ENCODE measurements at places on chromosomes 7 and 10.

- DNase-seq = no peak
Observed at GRCh38 chr7:26216049-26216448, 14.5 kb downstream of the CBX3 start.

GRCh38 chr10:23384364-23384763, 39.8 kb upstream of the C10orf67 start:
- no peak for DNase-seq

GRCh38 chr10:97690133-97690532, 3.1 kb upstream of the AVPI1 start:
- DNase-seq = no peak

- no peak for DNase-seq
Observed at GRCh38 chr10:114271075-114271778, 32.2 kb downstream of the VWA2 start.

- DNase-seq = peak; percentile 100
Observed at GRCh38 chr10:987870-988666, at the start of gene GTPBP4. Gene GTPBP4, plus strand, starts transcription at chr10:988434. Its CDS starts 46 bp downstream, at chr10:988480.

- DNase-seq = no peak
Observed at GRCh38 chr7:101560856-101561255, 68.2 kb downstream of the MYL10 start.

GRCh38 chr7:31051598-31052486, at the start of gene ADCYAP1R1:
Gene ADCYAP1R1, plus strand, starts transcription at chr7:31052308. Its CDS starts 10,957 bp downstream, at chr7:31063265.
- no peak for DNase-seq

DNA sequence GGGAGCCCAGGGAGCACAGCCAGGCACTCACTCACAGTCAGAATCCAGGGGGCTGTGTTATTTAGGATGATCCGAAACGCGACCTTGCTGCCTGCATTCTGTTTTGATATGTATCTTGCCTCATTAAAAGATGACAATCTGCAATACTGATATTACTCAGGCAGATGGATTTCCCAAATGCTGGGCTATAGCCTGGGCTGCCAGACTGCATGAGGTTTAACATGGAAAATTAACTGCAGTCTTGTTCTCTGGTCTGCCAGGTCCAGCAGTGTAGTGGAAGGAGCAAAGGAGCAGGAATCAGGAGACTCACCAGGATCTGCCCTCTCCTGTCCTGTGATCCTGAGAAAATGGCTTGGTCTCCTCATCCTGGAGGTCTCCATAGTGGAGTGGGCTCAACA, 258.1 kb downstream of the PAXIP1 start:
- DNase-seq = no peak

GRCh38 chr10:50387732-50388073, 136.4 kb upstream of the ASAH2 start:
- no peak for DNase-seq

DNA sequence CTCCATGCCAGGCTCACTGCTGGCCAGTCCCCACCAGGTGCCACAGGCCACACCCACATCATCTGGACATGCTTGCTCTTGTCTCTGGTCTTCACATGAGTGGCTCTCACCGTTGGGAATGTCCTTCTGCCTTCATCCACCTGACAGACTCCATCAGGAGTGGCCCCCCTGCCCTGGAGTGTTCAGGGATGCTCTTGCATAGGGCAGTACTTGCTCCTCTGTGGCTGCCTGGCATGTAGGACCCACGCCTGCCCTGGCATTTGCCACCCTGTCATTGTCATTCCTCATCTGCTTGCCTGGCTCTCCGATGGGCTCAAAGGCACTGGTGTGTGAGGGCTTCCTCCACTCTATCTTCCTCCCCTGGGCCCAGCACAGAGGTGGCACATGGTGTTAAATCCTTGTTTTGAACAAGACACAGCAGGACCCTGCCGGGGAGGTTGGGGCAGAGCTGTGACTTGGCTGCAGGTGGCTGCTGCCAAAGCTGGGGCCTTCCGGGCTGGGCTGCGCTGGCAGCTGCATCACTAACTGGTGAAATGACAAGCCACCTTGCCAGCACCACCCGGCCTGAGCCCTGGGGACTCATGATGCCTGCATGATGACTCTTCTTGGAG, 1.8 kb downstream of the SH2D4B start:
- no peak for DNase-seq

DNA sequence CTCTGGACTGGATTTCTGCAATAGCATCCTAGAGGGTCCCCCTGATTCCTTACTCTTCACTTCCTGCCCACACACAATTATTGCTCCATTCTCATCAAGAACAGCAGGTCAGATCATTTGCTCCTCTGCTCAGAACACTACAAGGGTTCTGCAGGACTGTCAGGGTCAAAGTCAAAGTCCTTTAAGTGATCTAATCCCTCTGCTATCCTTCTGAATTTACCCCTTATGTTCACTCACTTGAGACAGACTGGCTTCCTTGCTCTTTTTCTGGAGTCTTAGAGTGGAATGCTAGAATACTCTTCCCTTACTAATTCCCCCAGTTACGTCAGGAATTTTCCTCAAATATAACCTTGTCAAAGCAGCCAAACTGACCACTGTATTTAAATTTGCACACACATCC, 7.5 kb upstream of the POT1 start:
- no peak for DNase-seq

DNA sequence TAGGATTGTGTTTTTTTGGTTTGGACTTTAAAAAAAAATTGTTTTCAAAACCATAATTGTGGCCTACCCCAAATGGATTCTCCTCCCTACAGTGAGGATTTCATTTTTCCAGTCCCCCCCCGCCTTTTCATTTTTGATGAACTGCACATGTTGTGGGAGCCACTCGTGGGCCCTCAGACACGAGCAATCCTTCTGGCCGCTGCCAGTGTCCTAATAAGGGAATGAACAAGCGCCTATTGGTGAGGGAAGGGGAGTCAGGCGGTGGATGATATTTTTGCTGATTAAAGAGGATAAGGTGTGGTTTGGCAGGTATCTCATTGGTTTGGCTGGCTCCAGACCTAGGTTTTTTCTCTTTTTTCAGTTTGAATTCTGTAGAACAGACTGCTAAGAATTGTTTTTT, 78.7 kb upstream of the AGBL3 start:
- DNase-seq = no peak

DNA sequence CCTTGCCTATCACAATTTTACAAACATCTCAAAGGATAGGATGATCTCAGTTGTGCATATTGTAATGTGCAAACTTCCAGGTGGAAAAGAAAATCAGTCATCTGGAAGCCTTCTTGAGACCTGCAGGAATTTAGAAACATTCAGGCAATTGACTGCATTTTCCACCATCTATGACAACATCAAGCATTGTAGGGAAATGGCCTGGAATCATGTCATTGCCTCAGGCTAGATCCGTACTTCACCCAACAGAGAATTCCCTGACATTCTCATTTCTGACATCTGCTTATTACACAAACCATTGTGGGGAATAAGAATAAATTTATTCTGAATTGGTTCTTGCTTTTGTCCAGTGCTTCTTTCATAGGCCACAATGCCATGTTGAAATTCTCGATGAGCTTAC, 124.9 kb upstream of the NPVF start:
- DNase-seq = no peak

DNA sequence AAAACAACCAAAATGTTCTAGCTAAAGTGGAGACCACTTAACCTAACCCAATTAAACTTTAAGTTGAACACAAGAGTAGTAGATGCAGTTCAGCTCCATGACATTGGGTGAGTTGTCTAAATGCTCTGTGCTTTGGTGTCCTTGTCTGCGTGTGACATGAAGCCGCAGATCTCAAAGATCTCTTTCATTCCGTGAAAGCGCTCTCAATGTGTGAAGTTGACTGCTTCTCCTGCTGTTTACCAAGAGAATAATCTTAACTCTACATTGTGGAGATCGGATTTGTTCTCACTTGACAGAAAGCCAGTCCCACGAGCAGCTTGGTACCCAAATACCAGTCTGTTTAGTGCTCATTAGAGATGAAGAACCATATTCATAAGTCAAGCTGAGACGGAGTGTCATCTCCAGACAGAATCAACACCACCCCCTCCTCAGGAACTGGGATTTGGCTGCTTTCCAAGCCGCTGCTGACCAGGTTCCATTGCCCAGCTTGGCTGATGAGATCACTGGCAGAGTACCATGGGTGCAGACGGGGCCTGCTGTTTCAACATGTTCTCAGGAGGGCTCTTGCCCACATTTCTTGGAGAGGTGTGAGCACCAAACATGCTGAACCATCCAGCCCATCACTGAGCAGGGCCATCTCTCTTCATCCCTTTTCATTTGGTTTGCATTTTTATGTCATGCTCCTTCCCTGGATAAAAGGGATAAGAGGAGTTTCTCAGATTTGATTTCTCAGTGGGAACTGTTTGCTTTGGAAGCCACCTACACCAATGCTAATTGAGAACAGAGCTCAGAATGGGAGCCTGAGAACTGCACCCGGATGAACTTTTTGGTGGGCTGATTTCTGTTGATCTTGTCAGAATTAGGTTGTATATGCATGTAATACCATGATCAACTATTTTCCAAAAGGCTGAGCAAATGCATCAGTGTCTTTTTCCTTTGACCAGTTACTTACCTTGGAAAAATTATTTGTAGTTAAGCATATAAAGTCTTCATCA, 95.8 kb upstream of the AGBL3 start:
- no peak for DNase-seq

DNA sequence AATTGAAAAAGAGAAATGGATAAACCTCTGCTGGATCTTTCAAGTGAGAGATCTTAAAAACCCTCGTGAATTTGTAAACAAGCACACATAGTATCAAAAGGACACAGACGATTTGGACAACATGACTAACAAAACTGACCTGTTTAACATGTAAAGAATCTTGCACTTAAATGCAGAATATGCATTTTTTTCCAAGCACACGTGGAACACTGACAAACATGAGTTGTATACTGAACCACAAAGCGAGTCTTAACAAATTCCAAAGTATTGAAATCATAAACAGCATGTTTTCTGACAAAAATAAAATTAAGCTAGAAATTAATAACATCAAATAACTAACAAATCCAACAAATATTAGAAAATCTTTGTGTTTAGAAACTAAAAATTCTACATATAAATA, 65.0 kb upstream of the ZNF746 start:
- no peak for DNase-seq

DNA sequence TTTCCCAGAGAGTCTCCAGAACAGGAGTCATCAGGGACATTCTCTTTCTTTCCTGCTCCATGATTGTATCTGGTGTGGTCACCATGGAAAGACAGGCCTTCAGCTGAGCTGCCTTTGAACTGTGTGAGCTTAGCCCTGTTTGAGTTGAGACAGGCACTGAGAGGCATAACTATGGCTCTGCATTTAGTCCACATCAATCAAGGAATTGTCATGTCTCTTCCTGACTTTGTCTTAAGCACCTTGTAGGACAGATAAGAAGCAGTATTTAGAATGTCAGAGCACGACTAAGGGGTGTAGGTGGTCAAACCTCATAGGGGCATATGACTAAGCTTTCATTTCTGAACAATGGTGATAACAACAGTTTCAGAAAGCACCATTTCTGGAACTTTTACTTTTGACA, 53.5 kb downstream of the EPDR1 start:
- DNase-seq = no peak

DNA sequence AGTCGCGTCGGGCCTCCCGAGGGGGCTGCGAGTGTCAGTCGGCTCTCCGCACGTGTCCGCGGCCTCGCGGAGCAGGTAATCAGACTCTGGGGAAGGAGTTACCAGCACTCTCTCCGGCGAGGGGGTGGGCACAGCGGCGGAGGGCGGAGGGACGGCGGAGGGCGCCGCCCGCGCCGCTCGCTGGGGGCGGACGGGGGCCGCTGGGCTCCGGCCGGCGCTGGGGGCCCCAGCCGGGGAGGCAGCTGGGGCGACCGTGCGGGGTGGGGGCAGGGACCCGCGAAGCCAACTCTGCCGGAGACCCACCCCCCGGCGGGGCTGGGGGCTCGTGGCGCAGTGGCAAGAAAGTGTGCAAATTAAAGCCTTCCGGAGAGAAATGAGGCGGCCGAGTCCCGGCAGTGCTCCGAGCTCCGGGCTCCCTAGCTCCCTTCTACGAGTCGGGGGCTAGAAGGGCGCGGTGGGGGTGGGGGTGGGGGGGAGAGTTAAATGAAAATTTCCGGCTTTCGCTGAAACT, at the start of gene CDK6:
Gene CDK6 (minus strand): TSS at position 85 of the 511 bp plus-strand sequence. CDS start 3,250 bp downstream, outside the sequence.
- peak; percentile 76 for DNase-seq

DNA sequence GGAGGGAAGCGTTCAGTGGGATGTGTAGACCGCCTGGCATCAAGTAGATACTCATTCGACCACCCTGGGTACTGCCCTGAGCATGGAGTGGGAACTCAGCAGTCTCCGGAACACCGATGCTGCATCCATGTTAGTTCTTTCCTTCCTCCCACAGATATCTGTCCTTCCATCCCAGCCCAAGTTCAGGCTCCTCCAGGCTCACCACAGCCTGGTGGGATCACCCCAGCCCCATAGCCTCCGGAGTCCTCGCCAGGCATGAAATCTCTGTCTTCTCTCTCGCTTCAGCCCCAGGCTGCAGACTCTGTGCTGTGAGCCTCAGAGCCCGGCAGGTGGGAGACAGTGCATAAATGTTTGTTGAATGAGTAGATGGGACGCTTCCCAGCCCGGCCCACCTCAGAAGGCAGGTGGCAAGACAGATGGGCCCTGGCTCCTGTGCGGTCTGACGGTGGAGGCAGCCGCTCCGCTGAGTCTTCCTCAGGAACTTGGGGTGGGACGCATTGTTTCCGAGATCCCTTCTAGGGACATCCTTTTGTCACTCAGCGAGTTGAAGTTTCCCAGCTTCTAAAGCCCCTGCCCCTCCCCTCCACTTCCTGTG, 42.9 kb downstream of the ELFN1 start:
- no peak for DNase-seq

DNA sequence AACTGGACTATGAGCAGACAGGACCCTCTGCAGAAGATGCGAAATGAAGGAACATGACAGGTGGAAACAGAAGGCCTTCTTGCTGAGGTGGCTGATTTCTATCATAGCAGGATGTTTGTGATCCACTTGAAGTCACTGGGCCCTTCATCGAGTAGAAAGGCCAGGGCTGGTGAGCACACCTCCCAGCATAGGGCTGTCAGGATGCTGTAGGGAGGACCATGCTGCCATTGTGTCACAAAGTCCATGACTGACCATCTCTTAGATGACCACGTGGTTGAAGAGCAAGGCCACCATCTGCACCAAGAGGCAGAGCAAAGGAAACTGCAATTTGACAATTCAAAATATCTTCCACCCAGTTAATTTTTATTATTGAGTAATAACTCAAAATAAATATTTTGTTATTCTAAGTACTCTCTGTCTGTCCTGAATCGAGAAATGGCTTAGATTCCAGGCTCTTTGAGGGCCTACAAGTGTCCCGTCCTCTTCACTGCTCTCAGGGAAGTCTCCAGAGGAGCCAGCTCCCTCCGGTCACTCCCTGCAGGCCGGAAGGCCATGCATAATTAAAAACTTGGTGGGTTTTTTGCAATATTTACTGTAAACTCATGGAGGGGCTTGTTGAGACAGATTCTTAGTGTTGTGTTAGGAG, 249.3 kb upstream of the ZMIZ1 start:
- DNase-seq = no peak

- DNase-seq = no peak
Observed at GRCh38 chr10:45373003-45373575, 927 bp upstream of the ALOX5 start.

- no peak for DNase-seq
Observed at GRCh38 chr10:124734311-124735166, 9.6 kb downstream of the FAM53B start.

DNA sequence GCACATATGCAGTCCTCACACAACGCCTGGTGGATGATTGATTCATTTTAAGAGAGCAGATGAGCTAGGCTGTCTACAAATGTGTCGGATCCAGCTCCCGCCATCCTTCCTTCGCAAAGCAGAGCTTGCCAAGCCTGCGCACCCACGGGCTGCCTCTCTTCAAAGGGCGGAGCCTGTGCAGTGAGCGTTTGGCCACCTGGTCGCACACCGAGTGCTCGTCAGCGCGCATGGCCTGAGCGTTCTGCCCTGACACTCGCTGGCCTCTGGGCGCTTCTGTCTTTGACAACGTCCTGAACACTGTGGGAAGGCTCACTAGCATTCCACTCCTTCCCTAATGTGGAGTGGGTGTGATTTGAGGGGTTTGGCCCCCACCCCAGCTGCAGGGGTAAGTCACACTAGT, 47.1 kb upstream of the TMEM72 start:
- no peak for DNase-seq

All from Kasumi-1 (cell line).